ENCODE measurements at places on chromosomes 3 and 15.
A peak's percentile ranks its signal among the peaks of the same experiment; 100 is the strongest.

- no peak for DNase-seq
These were observed 68.4 kb downstream of the CRTC3 start for GRCh38 chr15:90598031-90598577.

DNA sequence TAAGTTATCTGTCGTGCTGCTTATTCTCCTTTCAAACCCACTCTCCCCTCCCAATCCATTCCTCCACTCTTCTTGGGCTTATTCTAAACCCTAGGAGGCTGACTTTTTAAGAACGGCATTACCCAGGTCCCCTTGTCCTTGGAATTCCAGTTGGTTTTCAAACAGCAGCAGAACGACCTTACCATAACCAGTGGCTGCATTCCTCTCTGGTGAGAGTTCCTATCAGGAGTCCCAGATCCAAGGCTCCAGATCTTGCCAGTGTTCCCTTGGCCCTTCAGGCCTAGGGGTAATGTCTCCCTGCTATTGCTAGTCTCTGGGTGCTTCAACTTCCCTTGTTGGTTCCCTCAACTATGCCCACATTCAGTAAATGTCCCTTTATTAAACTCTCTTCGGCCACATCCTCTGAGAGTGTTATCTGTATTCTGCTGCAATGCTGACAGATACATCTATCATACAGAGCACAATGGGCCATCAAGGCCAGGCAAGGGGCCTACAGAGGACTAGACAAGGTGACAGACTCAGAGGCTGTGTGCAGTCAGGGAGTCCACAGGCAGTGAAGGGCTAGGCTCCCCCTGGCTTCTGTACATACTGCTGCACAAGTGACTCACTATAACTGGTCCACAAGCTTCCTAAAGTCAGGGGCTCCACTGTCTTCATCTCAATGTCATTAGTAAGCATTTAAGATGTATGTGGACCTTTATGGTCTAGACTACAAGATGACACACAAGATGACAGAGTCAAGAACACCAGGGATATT, 10.1 kb downstream of the LYSMD2 start:
- DNase-seq: no peak

GRCh38 chr3:11691767-11692531, 48.2 kb upstream of the VGLL4 start:
- DNase-seq: no peak

DNA sequence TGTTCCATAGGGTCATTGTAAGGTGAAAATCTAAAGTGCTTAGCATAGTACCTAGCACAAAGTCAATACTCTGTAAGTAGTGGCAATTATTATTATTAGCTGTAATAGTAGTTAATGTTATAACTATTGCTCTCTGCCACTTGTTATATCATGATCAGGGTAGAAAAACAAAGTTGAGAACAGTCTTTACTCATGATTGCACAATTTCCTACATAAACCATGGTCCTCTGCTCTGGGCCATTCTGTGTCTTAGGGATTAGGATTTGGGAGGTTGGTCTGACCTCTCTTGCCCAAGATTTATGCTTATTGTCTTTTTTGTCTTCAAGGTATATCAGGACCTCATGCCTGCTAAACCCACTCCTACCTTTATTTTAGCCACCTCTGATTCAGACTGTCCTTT, 4.3 kb upstream of the LRRC58 start:
- DNase-seq: no peak

- no peak for DNase-seq
These were observed 16.5 kb downstream of the HPS3 start for GRCh38 chr3:149145974-149146373.

DNA sequence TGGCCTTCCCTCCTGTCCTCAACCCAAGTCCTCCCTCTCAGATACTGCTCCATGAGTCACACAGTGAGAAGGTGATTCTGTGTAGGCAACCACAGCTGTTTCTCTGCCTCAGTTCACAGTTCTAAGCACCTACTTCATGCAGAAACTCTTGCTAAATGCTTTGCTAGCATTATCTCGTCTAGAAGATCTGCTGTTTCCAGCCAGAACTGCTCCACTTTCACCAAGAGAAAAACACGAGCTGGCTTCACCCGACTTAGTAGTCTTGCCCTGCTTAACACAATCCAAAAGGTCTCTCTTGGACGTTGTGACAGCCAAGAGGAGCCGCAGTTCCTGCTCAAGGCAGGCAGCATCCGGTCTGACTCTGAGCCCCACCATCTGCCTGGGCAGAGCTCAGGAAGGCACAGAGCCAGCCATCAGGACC, 272.1 kb downstream of the UACA start:
- no peak for DNase-seq

GRCh38 chr3:139447486-139447885, 28.8 kb downstream of the RBP2 start:
- no peak for DNase-seq

DNA sequence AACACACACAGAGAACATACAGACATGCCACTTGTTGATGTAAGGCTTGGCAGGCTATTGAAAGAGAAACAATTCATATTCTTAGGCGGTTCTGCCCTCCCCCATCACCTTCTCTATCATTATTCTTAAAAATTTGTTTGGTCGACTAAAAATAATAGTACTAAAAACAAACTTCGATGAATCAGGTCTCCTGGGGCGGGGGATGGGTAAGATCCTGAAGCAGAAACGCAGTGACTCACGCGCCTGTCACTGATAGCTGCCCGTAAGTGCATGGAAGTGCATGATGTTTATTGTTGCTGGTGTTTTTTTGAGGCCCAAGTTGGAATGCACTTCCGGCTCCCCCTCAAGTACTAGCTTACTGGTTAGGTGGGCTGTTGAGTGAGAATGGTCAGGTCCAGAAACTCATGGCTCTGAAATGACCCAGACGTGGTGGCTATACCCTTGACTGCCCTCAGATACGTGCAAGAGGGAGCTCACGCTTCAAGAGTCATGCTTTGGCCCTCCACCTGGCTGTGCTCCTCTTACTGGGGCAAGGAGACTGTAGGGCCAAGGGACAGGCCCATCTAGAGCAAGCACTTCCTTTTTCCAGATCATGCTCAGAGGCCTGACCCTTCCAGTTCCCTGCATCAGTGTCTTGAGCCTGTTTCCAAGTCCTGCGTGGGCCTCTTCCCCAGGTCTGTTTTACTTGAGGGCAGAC, 10.9 kb downstream of the SMAD3 start:
- DNase-seq: peak; percentile 90

DNA sequence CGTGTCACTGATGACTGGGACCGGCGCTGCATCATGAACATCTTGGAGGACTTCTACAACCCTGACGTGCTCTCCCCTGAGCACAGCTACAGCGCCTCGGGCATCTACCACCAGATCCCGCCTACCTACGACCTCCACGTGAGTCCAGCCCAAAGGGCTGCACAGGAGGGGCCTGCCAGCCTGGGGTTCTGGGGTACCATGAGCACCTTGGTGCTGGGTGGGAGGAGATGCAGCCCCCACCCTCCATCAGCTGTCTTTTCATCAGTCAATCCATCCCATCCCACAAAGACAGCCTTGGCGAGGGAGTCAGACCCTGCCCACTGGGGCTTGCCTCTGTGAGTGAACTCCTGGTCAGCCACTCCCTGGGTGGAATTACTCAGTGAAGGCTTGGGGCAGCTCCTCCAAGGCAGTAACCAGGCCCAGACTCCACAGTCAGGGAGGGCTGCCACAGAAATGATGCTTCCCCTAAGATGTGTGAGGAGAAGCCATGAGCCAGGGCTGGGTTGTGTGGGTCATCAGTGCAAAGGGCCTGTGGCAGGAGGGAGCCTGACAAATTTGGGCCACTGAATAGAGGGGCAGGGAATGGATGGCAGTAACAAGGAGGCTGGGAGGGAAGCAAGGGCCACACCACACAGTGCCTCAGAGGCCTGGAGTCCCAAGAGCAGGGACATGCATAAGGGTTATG, 47.9 kb downstream of the SEMA3G start:
- no peak for DNase-seq

GRCh38 chr15:36658312-36658711, 78.9 kb downstream of the CDIN1 start:
- DNase-seq: peak; percentile 27
